Femur (tissue), 1 donor: ENCODE measurements at places on chromosomes 12 and 14.

GRCh38 chr12:16437281-16437816 lies 89.9 kb downstream of the MGST1 start:
- no peak for DNase-seq

DNA sequence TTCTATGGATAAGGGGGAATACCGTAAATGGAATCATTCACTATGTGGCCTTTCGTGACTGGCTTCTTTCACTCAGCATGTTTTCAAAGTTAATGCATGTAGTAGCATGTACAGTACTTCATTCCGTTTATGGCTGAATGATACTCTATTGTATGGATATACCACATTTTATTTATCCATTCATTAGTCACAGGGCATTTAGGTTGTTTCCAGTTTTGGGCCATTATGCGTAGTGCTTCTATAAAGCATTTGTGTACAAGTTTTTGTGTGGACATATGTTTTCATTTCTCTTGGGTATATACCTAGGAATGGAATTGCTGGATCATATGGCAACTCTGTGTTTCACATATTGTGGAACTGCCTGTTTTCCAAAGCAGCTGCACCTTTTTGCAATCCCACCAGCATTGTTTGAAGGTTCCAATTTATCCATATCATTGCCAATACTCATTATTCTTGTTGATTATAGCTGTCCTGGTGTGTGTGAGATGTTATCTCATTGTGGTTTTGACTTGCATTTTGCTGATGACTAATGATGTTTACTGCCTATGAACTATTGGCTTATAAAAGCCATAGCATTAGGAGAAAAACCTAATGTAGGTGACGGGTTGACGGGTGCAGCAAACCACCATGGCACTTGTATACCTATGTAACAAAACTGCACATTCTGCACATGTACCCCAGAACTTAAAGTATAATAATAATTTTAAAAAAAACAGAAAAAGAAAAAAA lies 45.5 kb downstream of the ATF7IP start:
- no peak for DNase-seq

DNA sequence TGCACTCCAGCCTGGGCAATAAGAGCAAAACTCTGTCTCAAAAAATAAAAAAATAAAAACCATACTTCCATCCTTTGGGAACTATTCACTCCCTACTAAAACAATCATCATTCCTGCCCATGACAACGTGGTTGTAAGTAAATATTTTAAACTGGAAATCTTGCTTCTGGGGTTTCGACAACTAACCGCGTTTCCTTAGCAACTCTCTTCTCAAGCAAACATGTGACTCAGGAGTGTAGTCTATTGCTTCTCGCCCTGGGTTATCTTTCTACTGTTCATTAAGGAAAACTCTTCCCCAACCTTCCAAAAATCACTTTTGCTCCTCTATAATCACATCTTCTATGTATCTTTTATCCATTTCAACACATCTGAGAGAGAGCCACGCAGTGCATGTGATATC lies 21.8 kb downstream of the APPL2 start:
- DNase-seq = no peak

GRCh38 chr12:10223208-10223607 lies 10.5 kb downstream of the GABARAPL1 start:
- DNase-seq = no peak

- no peak for DNase-seq
Measured at GRCh38 chr12:25755136-25755970, 202.3 kb upstream of the LMNTD1 start.

DNA sequence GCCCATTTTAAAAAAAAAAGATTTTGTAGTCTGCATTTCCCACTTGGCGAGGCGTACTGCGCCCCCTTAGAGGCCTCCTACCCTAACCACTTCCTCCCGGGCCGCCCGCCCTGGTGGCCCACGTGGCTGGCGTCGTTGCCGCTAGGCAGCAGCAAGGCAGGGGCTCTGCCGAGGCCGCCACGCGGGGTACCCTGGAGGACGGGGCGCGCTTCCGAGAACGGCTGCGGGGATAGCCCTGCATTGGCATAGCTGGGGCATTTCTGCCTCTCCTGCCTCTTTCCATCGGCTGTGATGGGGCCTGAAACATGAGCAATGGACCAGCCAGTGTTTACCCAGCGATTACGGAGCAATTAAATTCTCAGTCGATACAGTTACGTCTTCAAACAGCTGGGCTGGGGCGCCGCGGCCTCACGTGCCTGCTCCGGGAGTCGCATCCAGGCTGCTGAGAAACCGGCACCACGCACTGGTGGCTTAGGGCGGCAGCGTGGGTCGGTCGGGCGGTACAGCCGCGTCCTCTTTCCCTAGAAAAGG lies 38.0 kb downstream of the IQSEC3 start:
- DNase-seq = peak; percentile 68

DNA sequence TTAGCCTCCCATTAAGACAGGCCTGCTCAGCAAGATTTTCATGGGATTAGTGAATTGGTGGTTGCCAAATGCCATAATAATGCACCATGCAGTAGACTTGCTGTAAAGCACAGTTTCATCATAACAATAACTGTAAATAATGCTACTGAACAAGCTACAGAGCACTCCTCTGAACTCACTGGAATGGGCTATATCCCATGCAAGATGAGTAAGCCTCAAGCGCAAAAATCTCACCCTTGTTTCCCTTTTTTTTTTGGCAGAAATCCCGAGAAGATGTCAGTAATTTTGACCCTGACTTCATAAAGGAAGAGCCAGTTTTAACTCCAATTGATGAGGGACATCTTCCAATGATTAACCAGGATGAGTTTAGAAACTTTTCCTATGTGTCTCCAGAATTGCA lies 145.9 kb upstream of the HIF1A start:
- no peak for DNase-seq

DNA sequence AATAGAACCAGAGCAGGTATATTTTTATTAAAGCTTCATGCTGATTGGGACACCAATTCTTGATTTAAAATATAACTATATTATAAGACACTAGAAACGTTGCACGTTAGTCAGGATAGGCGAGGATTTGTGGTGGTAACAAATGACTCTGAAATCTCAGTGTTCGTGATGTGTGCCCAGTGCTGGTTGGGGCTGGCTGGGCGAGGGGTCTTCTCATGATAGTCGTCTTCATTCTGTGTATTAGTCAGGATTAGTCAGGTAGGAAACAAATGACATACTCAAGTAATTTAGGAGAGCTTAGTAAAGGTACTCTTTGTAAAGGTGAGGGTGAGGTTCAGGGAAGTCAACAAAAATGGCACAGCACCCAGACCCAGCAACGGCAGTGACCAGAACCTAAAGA lies 73.9 kb upstream of the HIF1A start:
- DNase-seq = no peak

DNA sequence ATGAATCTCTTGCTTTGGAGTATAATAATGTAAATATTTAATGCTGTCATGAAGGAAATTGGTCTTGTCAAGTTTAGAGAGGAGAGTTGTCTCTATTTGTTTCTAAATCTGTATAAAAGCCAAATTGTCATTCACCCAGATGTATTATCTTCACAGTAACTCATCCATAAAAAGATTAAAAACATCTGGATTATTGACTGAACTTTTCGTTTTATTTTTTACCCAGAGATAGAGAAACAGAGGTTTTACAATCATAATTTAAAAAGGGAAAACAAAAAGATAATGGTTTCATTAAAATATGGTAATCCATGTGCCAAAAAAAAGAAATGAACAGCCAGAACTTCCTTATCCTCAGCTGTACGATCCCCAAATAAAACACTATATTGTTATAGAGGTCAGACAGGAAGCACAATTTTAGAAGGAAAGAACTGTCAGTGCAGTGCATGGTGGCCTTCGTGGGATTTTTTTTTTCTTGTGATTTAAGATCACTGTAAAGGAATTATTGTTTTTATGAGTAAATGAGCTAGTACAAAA lies 125.9 kb downstream of the ACSS3 start:
- DNase-seq = no peak

- DNase-seq = peak; percentile 49
Measured at GRCh38 chr14:75254901-75255584, 23.6 kb upstream of the FOS start.

- DNase-seq = no peak
Measured at GRCh38 chr12:107564946-107565345, 120.7 kb upstream of the PWP1 start.

DNA sequence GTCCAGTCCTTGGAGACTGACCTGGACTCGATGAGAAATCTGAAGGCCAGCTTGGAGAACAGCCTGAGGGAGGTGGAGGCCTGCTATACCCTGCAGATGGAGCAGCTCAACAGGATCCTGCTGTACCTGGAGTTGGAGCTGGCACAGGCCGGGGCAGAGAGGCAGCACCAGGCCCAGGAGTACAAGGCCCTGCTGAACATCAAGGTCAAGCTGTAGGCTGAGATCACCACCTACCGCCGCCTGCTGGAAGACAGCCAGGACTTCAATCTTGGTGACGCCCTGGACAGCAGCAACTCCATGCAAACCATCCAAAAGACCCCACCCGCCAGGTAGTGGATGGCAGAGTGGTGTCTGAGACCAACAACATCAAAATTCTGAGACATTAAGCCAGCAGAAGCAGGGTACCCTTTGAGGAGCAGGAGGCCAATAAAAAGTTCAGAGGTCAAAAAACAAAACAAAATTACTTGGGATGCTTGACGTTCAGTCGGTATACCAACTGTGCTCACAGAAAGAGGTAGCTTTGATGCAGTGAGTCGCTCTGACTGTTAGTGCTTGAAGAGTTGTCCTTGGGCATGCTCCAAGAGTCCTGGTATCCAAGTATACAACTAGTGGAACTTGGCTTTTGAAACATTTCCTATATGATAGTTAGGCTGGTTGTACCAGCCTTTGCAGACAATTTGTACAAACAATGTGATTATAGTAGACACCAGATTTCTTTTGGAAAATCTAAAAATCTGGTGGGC lies 4.8 kb downstream of the MED6 start:
- DNase-seq = no peak

DNA sequence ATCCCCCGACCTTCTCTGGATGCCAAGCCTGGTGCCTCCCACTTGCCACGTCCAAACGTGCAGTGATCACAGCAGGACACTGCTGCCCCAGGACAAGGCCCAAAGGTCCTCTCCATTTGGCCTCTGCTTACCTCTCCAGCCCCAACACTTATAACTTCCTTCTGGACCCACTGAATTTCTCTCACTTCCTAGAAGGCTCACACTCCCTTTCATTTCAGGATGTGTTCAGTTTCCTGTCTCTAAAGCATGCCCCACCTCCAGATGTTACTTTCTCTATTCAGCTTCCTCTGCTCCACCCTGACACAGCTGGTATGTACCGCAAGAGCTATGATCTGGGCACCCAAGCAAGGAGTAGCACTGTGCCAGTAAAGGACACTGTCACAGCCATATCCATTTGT lies 33.0 kb downstream of the CDKL1 start:
- DNase-seq = peak; percentile 49

GRCh38 chr14:51462706-51463105 lies 189.0 kb upstream of the FRMD6 start:
- no peak for DNase-seq

DNA sequence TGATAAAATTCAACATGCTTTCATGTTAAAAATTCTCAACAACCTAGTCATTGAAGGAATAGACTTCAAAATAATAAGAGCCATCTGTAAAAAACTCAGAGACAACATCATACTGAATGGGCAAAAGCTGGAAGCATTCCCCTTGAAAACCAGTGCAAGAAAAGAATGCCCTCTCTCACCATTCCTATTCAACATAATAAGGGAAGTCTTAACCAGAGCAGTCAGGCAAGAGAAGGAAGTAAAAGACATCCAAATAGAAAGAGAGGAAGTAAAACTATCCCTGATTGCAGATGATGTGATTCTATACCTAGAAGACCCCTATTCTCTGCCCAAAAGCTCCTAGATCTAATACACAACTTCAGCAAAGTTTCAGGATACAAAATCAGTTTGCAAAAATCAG lies 52.9 kb downstream of the APOBEC1 start:
- DNase-seq = no peak

GRCh38 chr12:26828280-26829073 lies 4.5 kb downstream of the ITPR2 start:
- DNase-seq = no peak

- DNase-seq = peak; percentile 51
Measured at GRCh38 chr12:112107306-112108201, 1.0 kb downstream of the NAA25 start.

DNA sequence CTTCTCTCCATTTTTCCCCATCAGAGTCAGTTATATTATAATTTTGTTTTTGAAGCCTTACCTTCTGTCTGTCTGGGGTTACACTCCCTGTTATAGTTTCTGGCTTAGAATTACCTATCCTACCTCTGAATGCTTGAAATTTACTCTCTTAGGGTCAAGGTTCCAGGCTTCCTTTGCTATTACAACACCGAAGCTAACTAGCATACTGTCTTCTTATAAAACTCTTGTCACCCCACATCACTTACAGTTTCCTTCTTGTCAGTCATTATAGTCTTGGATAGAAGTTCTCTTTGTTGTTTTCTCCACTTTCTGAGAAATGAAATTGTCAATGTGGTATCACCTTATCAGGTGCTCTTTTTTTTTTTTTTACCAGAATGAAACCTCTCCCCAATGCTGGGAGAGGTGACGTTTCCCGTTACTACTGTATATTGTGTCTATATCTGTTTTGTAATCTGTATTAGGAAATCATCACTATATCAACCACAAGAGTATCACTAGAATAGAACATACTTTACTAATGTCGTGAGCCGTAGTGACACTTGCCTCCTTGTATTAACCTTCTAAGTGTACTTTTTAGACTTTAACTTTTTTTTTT lies 69.2 kb upstream of the PSMA6 start:
- DNase-seq = no peak

DNA sequence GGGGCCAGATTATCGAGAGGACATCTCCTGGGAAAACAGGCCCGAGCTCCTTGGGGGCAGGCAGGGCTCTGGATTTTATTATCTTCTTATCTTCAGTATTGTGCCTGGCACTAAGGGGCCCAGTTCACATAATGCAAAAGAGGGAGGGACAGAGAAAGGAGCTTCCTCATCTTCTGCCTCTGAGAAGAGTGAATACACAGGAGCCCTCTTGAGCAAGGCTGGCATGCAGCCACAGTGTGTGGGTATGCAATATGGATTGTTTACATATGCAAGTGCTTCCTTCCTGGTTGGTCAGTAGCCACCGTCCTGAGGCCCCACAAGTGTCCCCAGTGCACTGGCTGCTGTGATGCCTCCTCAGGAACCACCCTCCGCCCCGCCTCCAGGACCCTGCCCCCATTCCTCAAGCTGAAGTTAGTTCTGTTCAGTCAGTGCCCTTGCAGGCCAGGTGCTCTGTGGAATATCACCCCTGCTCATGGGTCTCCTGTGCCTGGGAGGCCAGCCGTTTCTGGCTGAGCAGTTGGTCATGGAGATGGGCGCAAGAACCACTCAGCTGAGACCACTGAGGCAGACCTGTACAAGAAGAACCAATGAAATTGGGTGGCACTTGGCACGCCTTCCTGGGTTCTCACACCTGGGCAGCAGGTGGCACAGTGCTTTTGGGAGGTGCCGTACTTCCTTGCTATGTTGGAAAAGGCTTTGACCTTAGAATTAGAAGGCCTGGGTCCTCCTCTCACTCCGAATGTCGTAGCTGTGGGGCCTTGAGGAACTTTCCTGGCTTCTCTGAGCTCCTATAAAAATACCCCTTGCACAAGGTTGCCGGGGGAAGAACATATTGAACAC lies 35.1 kb upstream of the ACTN1 start:
- peak; percentile 78 for DNase-seq

GRCh38 chr12:14366209-14367039 lies 942 bp downstream of the ATF7IP start:
- DNase-seq = no peak
